HCT116 (cell line): ENCODE measurements at places on chromosomes 7 and 10.

DNA sequence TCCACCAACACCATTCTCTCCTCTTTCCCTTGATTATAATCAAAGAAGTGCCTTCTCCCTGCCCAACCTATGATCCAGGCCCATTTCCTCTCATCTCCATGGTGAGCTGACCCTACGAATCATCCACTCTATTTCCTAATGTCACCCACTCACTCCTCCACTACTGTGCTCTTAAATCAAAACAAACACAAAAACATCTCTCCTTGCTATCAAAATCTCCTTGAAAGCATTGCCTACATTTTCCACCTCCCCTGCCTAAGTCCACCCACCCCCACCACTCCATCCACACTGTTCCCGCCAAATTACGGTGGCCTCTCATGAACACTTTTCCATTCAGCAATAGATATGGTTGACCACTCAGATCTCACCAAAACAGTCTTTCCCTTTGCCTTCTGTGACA lies 5.3 kb downstream of the DYDC1 start:
- DNase-seq = no peak

DNA sequence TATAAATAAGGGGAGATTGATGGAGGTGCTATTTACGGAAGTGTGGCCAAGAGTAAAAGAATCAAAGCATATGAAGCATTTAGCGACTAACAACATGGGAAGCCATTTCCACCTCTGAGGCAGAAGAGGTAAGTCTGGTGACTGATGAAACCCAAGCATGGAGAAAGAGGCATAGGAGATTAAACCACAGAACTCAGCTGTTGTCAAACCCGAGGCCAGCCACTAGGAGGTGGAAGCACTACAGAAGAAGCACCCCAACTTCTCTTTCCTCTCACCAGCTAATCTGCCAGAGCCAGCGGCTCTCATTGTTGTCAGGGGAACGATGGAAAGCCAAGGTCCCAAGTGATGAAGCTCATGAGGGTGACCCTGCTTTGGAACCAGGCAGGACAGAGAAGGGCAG lies 19.6 kb upstream of the CNTNAP2 start:
- no peak for DNase-seq

DNA sequence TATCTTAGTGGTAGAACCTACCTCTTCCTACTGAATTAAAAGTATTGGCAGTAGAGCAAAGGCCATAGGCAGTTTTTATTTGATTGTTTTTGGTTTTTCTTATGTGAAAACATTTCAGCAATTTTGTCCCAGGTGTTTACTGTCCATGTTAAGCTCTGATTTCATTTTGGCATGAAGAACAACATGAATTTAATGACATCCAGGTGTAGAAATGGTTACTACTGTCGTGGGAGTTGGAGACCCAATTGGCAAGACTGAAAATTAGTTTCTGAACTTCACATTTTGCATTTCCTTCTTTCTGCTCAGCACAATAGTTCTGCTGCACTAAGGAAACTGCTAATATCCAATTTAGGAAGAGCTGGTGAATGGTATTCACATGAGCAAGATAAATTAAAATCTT lies 38.0 kb upstream of the TMEM196 start:
- DNase-seq = no peak

GRCh38 chr10:112126901-112127300 lies 56.7 kb downstream of the GPAM start:
- DNase-seq = no peak

GRCh38 chr7:44530990-44531389 lies 10.1 kb downstream of the NPC1L1 start:
- DNase-seq = no peak

GRCh38 chr7:92404170-92404614 lies 43.1 kb upstream of the GATAD1 start:
- no peak for DNase-seq

DNA sequence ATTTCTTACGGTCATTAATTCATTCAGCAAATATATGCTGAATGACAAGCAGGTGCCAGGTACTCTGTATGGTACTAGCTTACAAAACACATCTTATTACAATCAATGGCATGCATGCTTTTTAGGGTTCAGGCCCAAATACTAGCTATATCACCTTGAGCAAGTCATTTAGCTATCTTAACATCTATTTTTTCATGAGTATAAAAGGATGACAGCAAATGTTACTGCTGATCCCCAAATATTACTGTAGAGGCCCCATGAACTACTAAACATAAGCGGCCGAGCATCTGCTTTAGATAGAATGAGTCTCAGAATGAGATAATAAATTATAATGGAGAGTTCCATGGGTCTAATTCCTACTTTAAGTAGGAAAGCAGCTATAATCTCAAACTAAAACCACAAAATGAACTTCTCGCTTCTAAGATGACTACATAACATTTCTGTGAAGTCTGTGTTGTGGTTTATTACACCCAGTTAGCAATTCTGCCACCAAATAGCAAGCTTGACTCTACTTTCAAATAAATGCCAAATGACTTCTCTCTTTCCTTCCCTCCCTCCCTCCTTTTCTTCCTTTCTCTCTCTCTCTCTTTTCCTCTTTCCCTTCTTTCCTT lies 113.7 kb upstream of the LRRN3 start:
- no peak for DNase-seq

GRCh38 chr7:112990624-112991023 lies 96.0 kb downstream of the GPR85 start:
- DNase-seq = no peak
